ENCODE measurements at places on chromosomes 4 and X.

- DNase-seq: no peak
Measured at GRCh38 chrX:102651242-102652011, at the start of gene GPRASP1. Gene GPRASP1, plus strand, starts transcription at chrX:102651483. Its CDS starts 2,431 bp downstream, at chrX:102653914.

- DNase-seq: no peak
Measured at GRCh38 chr4:9987749-9988362, 33.4 kb downstream of the SLC2A9 start.

DNA sequence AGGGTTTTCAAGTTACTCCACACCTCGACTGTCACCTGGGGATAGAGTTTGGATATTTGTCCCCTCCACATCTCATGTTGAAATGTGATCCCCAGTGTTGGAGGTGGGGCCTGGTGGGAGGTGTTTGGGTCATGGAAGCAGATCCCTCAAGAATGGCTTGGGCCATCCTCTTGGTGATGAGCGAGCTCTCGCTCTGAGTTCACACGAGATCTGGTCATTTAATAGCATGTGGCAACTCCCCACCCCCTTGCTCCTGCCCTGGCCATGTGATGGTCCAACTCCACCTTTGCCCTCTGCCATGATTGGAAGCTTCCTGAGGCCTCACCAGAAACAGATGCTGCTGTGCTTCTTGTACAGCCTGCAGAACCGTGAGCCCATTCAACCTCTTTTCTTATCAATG lies 8.3 kb downstream of the CTAG1A start:
- DNase-seq: no peak

GRCh38 chr4:62952366-62952765 lies 1456.9 kb downstream of the TECRL start:
- no peak for DNase-seq

DNA sequence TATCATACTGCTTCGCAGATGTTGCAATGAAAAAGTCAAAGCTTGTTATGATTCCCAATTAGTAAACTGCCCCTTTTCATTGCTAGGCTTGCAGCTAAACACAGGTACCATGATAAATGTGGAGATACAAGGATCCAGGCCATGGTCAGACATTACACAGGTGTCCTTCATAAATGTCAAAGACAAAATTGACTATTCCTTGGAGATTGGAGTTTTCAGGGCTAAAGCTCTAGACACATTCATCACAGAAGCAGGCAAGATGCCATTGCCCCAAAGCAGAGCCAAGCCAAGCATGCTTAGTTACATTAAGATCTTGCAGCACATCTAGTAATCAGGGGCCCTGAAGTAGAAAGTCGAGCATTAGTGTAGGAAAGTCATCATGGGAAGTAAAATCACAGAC lies 111.3 kb upstream of the INTU start:
- DNase-seq: no peak

DNA sequence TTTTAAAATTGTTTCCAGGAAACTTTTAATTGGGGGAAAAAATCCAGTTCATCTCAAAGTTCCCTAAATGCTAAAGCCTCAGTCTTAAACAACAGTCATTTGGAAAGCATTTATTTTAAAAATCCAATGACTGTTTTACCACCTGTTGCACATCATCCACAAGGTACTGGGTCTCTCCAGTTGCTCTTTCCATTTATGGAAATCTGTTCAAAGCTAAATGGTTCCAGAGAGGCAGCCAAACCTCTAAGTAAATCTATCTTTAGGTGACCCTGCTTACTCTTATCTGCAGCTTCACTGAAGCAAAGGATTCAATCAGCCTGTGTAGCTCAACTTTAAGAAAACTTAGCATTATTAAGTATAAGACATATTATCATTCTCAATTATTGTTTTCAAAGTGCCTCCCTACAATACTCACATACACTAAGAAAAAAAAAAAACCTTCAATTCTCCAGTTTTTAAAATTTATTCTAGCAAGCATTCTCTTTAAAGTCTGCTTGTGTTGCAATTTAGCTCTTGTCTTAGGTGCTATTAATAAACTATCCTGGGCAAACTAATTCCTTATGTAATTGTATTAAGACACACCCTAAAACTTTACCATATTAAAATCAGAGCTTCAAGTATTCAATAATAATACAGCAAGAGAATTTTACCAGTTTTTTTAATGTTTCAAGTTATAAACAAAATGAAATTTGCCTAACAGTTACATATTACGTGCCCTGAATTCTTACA lies 60.6 kb downstream of the NOCT start:
- no peak for DNase-seq

DNA sequence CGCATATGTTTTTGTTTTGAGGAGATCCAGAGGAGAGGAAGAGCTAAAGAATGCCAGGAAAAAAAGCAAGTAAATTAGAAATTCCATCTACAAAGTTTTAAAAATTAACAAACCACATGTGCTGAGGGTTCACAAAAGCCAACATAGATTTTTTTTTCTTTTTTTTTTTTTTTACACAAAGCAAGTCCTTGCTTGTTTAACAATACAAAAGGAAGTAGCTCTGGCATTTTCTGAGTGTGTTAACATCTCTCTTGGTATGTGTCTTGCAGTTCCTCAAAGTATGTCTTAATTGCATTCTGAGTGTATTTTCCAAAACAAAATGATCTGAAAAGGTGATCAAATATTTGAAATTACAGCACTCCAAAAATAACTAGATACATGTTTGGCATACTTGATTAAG lies 1682.7 kb upstream of the AGA start:
- no peak for DNase-seq

DNA sequence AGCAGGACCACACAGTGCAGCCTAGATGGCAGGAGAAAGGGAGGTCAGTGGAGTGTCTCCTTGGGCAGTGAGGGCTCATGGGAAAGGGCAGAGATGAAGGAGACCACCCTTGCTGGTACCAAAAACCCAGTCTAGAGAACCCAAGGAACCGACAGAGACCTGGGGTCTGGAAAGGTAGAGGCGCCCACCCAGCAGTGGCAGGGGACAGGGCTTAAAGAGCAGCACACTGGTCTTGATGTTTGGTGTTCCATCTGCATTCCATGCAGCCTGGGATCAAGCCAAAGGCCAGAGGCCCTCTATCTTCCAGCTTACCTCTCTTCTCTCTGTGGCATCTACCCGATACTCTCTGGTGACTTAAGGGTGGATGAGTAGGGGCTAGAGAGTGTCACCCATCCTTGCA lies 127.5 kb downstream of the PJA1 start:
- DNase-seq: no peak

DNA sequence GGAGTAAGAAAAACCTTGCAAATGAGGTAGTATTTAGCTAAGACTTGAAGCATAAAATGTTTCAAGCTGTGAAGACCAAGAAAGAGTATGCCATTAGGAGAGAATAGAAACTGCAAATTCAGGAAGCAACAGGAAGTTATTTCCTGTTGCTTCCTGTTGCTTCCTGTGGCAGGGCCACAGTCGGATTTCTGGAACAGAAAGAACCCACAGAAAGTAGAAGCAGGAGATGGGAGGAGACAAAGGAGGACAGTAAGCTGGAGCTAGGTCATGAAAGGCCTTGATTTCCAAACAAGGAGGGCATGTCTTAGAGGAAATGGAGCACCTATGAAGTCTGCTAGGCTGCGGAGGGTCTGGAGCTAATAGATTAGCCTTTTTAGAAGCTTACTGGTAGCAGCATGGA lies 17.2 kb downstream of the ASB11 start:
- DNase-seq: no peak

DNA sequence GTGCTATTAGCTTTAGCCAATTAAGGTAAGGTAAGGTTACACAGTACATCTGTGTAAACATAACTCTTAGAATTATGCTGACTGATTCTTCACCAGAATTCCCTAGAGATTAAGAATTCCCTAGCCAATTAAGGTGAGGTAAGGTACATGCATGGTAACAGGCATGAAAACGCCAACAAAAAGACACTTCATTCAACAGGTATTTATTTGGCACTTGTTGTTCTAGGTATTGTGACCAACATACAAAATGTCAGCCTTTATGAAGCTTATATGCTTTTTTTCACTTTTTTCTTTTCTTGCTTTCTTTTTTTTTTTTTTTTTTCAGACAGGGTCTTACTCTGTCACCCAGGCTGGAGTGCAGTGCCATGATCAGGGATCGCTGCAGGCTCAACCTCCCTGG lies 47.2 kb downstream of the EDNRA start:
- no peak for DNase-seq

- no peak for DNase-seq
Measured at GRCh38 chr4:174650711-174651355, 128.5 kb upstream of the HPGD start.

DNA sequence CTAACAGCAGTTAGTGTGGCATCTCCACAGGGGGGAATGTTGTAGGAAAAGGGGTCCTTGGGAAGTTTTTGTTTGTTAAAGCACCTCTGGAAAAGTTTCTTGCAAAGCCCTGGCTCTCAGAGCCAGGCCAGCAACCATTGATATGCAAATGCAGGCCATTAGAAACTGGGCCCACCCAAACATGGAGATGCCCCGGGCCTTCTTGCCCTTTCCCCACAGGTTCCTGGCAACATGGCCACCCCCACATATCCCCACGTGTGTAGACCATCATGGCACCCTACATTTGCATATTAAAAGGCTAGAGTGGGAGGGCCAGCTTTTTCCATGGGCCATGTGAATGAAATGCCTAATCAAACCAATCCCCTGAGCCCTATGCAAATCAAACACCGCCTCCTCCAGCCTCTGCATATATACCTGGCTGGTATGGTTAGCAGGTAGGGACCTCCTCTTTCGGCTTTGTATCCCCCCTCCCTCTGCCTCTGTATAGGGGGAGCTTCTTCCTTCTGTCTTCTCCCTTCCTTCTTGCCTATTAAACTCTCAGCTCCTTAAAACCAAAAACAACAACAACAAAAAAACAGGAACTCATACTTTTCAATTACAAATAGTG lies 44.0 kb upstream of the ZCCHC13 start:
- no peak for DNase-seq

DNA sequence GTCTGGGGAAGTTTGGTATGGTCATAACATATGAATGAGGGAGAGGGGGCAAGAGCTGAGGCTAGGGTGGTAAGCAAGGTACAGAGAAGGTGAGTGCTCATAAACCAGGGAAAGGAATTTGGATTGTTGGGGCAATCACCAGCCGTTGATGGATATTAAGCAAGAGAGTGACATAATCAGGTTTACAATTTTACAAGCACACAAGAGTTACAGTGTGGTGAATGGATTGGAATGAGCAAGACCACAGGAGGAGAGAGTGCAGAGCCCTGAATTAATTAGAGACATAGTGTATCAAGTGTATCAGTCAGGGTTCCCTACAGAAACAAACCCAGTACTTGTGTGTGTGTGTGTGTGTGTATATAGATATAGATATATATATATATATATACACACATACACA lies 18.7 kb upstream of the FMR1NB start:
- DNase-seq: no peak

- DNase-seq: no peak
Measured at GRCh38 chr4:19214591-19215186, 1037.0 kb upstream of the SLIT2 start.

GRCh38 chr4:175273995-175274753 lies 356.0 kb downstream of the ADAM29 start:
- DNase-seq: no peak

GRCh38 chr4:112280386-112281056 lies 5.2 kb downstream of the TIFA start:
- DNase-seq: no peak

GRCh38 chr4:105283501-105283900 lies 136.8 kb downstream of the TET2 start:
- no peak for DNase-seq

DNA sequence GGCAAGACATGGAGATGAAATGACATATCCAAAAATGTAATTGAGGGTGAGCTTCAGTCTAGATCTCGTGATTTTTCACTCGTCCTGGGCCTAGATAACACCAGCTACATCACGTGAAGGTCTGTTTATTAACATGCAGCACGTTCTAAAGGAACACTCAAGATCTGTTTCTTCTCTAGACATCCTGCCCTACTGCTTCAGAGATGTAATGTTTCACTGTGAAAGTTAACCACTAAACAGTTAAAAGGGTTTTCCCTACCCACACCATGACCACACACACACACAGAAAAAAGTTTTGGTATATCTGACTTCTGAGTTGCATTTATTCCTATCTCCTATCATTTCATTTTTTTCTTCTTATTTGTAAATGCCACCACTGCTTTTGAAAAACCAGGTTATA lies 52.3 kb upstream of the SMIM31 start:
- no peak for DNase-seq

- DNase-seq: no peak
Measured at GRCh38 chrX:135984256-135984655, 979 bp upstream of the SLC9A6 start.

DNA sequence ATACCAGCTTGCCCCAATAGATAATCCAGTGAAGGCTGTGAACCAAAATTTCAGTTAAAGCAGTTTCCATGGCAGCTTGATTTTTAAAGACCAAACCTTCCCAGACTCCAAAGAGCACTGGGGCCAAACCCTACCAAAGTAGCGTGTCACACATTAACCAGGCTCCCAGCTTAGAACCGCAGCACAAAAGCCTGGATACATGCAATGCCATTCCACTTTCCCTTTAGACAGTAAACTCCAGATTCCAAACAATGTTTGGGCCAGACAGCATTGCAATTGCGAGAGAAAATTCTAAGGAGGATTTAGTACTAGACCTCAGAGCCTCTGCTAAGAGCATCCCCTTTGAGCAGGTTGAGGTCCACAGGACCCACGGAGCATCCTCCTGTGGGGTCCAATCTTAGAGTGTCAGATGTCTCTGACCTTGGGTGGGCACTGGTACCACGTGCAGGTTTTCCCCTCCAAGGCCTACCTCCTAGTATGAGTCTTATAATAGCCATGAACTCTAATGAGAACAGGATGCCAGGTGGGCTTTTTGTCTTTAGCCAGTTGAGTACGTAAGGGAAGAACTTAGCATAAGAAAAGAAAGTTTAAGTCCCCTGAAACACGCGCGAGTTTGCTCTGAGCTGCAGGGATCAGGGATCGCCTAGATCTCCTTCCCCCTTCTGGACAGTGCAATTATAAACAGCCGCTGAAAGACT lies 38.8 kb downstream of the MGARP start:
- no peak for DNase-seq

- DNase-seq: no peak
Measured at GRCh38 chr4:100679926-100680325, 162.1 kb upstream of the EMCN start.

GRCh38 chrX:43868791-43869190 lies 13.5 kb downstream of the MAOB start:
- DNase-seq: no peak

DNA sequence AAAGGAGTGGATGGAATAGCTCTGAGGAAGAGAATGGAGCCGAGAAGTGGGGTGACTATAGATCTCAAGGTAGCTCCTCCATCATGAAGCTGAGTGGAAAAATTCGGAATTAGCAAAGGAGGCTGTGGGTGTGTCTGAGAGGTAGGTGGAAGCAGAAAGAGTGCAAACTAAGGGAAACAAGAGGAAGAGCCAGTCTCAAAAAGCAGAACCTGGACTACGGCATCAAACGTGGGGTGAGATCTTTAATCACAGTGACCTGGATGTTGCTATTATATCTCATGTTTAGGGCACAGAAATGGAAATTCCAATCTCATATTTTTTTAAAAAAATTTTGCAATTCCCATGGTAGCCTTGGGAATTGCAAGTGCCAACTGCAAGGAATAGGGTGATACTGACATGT lies 162.5 kb upstream of the RASGEF1B start:
- DNase-seq: no peak

DNA sequence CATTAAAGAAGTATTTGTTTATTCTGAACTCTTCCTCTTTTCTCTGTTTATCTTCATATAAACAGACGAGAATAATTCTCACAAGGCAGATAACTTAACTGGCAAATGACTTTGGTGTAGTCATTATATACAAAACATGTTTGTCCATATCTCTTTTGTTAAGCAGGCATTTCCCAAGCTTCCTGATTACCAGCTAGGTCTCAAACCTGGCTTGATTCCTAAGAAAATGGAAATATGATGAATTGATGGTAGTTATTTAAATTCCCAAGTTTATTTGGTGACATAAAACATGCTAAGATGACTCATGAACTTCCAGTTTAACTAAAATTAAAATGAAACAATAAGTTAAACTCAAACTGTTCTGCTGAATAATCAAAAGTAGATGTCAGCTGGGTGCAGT lies 96.8 kb downstream of the ARSJ start:
- no peak for DNase-seq
